ENCODE measurements at places on chromosomes 6 and 20.
A peak's percentile ranks its signal among the peaks of the same experiment; 100 is the strongest.

DNA sequence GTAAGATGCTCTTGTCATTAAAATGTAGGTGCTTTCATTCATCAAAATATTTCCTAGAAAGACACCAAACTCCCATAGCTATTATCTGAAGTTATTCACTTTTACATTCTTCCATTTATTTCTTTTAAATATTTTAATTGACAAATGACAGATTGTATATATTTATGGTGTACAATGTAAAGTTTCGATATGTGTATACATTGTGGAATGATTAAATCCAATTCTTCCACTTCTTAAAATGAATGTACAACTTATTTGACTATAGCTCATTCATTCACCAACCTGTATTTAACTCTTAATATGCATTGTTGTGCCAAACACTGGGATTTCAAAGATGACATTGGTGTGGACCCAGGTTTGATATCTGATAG is 41.0 kb downstream of the CCN2 start:
- no peak for DNase-seq

DNA sequence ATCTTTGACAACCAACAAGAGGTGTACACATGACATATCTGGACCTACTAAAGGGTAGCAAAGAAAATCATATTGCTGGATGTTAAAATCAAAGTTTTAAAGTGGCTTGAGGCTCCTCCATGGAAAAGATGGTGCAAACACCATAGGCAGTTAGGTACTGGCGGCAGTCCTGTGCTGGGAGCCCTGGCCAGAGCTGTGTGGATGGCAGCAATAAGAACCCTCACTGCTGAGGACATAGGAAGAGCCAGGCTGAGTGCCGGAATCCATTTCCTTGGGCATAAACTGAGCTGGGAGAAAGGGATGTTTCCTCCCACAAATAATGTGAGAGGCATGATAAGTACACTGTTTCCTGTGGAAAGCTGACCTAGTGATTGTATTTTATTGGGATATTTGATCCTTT is 89.9 kb downstream of the ARID1B start:
- DNase-seq = no peak

DNA sequence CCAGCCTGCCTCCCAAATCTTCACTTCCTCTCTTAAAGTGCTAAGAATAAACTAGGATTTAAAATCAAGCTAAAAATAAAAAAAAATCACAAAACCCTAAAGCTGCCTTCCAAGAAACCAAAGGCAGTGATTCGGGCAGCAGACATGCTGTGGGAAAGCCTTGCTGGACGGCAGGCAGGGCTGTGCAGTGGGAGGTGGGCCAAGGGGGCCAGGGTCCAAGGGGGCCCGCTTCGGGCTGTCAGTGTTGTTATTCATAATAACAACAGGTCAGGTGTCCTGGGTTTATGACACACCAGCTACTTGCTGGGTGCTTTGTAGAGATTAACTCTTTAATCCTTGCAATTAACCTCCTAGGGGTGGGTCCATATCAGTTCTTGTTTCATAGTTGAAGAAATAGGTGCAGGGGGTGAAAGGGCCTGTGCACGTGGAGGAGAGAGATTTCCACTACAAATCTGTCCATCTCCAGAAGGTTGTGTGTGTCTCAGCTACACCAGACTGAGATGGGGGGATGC is 40.4 kb downstream of the CD40 start:
- DNase-seq = no peak

- DNase-seq = no peak
These were observed 18.1 kb upstream of the SAMHD1 start for GRCh38 chr20:36969478-36970186.

DNA sequence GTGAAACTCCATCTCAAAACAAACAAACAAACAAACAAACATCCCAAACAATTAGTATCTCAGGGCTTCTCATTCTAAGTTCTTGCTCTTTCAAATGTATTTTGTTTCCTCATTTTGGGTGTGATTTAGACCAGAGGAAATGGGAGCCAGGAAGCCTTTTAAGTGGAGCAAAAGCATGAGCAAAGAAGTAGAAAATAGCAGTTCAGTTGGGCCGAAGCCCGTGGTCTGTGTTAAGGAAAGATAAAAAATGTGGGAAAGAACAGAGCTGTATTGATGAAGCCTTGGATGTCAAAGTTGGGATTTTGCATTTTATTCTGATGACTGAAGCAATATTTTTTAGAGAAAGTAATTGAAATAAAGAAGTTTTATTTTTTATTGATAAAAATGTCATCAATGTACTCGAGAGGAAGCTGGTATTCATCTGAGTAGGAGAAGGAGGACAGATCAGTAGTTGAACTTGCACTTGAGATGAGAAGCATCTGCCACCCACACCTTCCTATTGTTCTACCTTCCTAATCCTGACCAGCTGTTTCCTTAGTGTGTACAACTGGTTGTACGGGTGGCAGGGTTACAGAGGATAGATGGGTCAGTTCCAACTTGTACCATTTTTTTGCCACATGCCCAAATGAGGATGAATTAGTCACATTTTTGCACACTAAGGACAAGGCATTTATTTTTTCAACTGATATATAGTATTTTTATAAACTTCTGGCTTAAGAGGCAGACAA is 56.1 kb downstream of the KIAA0408 start:
- DNase-seq = no peak

GRCh38 chr20:58894652-58895447 is 42.3 kb downstream of the GNAS start:
- DNase-seq = no peak

- no peak for DNase-seq
These were observed 110.4 kb downstream of the SYCP2 start for GRCh38 chr20:59823030-59823423.

DNA sequence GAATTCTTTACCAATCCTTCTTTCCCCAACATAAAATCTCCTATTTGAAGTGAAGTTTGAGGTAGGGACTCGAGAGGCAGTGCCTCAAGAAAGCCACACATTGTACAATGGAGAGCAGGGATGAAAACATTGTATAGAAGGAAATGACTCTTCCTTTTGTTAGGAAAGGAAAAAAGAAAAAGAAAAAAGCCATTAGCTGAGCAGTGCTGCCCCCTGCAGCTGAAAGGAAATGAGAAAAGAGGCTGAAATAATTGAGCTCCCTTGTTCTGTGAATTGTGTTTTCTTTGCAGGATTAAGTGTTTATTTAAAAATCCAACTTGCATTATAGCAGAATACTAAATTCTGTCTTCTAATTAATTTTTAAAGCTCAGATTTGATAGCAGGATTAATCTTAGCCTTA is 162.9 kb upstream of the SASH1 start:
- peak; percentile 35 for DNase-seq

- no peak for DNase-seq
These were observed 35.4 kb upstream of the SSTR4 start for GRCh38 chr20:22999756-23000155.

DNA sequence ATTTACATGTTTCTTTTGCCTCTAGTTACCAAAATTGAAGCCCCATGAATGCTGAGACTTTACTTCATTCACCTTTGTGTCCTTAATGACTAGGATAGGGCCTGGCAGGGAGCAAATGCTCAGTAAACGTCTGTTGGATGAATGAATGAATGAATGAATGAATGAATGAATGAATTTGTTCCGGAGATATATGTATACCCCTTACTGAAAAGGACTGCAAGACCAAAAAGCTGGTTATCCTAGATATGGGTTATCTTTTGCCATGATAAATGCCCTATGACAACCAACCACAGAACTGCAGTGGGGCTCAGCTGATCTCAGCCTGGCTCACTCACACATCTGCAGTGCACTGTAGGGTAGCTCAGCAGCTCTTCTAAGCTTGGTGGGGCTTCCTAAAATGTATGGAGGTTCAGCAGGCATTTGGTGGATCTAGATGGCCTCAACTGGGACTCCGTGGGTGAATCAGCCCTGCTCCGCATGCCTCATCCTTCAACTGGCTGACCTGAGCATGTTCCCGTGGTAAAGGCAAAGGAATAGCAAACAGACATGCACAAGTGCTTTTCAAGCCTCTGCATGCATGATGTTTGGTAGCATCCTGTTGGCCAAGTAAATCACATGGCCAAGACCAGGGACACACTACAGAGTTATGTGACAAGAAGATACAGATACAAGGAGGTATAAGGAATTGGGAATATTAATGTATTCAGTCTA is 378.7 kb upstream of the SOX4 start:
- no peak for DNase-seq

DNA sequence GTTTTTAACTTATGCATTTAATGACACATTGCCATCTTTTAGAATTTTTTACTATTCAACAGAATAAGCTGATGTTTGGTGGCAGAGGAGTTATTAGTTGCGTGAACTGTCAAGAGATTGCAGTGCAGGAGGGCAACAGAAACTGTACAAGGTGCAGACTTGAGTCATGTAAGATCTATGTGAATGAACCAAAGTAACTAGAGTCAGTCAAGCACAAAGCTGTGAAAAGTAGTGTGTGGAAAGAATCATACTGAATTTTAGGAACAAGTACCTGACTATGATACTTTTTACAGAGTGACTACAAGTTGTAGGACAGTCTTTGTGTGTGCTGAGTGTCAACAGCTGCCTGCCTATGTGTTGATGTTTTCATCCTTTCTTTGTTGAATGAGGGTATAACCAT is 2.7 kb upstream of the C6orf163 start:
- DNase-seq = no peak

GRCh38 chr20:37385659-37386504 is 39.9 kb downstream of the SRC start:
- no peak for DNase-seq

DNA sequence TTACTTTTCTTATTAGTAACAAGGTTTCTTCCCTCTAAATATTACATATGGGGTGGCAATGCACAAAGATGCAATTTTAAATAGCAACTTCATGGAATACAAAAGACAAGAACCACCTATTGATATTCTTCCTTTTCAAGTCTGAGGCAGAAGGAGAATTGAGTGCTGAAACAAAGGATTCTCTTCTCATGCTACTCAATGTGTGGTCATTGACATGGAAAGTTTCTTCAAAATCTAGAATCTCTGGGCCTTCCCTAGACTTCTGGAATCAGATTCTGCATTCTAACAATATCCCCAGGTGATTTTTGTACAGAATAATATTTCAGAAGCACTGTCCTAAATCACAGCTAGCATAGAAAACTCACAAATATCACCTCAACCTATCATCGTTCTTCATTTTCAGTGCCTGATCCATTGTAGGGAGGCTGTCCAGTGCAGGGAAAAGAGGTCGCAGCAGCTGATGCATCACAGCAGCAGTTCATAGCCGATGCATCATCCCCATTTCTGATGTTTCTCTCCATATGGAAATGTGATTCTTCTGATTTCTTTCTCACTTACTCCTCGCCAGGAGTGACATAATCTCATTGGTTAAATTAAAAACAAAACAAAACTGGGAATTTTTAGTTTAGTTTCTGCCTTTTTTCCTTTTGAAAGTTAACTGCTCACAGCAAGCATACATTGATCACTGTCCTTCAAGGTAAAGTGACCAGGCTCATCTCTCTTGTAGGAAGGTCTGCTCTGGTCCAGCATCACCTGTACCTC is 139.5 kb upstream of the FAM83B start:
- no peak for DNase-seq

GRCh38 chr6:7542065-7542873 is 798 bp downstream of the DSP start:
- no peak for DNase-seq

DNA sequence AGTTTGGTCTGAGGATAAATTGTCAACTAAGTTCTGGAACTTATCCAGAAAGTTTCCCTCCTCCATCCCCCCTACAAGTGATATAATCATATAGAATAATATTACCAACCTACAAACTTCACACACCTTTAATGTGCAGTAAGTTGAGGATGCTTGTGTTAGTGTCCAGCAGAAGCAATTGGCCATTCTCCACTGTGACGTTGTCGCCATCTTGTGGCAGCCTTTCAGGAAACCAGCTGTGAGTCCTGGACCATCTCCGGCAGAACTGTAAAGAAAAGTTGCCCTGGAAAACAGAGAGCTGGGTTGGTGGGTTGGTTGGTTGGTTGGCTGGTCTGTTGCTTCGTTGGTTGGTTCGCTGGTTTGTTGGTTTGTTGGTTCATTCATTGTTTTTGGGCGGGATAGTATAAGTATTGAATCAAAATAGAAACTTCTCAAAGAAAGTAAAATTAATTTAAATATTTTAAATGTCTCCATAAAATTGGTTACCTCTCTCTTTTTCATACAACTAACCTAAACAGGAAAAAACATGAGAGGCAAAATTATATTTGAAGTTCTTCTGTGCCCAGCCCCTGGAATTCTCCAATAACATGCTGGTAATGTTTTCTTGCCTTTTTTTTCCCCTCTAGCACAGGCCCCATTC is 127.5 kb downstream of the PKHD1 start:
- peak; percentile 74 for DNase-seq

DNA sequence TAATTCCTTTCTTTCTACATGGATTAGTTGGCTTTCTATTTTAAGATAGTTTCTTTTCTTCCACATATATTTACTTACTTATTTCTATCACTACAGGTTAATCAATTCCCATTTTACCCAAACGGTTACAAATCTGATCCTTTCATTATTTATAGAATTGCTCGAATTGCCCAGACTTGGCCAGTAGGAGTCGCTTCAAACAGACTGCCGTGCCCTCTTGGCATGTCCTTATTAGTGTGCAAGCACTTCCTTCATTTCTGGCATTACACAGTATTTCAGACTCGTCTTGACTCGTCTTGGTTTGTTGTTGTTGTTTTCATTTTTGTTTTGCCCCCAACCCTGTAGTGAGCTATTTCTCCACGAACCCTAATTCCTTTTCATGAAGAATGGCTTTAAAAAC is 74.6 kb downstream of the SAMD3 start:
- DNase-seq = no peak

DNA sequence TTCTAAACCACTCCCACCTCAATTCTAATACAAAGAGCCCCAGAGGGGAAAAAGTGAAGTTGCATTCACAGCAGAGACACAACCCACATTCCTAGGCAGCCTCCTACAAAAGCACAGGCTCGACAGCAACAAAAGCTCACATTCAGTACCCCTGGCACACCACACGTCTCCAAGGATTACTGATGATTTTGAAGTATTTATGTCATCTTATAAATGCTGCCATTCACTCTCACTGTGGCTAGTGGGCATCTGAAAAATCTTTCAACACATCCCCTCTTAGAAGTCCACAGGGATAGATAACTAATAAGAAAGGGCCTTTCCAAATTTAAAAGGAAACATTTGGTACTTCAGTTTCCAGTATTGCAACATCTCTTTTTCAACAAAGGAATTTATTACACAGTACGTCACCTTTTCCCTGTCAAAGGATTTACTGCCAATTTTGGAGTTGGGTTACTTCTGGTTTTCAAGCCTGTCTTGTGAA is 146.7 kb downstream of the TASP1 start:
- DNase-seq = peak; percentile 94

DNA sequence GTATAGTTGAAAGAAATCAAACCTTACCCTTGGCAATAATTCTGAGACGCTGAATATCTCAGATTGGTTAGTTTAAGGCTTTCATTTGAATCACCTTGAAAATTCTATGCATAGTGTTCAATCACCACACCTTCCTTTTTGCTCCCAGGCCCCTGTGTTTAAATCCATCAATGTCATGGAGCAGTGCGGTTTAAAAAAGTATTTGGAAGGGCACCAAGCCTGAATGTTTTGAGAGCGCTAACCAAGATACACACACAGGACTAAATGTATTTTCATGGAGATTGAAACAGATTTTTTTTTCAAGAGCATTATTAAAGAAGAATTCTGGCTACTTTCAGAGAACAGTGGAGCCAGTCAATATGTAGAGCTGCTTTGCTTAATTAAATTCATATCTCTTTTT is 195.7 kb downstream of the CENPW start:
- no peak for DNase-seq
